Ascending aorta (tissue), 2 donors: ENCODE measurements at places on chromosomes 6 and 20.

DNA sequence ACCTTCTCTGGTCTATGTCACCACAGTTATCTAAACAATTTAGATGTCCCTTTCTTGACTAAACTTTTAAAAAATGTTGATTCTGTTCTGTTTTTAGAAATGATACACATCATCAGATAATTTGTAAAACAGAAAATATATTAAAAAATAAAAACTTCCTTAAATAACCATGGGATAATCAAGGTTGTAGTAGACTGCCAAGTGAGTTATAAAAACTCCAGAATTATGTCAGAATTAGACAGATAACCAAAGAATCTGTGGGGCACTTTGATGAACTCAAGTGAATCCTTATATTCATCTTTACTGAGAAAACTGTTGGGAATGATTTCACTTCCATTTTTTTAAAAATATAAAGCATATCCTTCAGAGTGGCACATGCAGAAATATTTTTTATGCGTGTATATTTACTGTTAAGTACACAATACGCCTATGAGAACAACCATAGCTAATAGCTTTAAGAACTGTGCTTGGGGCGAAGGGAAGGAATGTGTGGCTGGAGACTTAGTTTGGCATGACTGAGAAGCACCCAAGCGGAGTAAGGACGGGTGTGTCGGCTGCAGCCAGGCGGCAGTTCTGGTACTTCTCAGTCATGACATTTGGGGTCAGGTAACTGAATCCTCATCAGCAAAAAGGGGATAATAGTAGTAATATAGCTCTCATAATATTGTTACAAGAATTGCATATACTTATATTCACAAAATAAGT, 604.7 kb upstream of the CITED2 start:
- no peaks in the 10 kb centered on the region for H3K4me1 ChIP-seq
- no peak for DNase-seq
- no peaks in the 10 kb centered on the region for H3K27me3 ChIP-seq
- H3K36me3 ChIP-seq: no peaks in the 10 kb centered on the region

GRCh38 chr6:43020847-43021246, 576 bp upstream of the RRP36 start:
- peak overlapping the region; percentile 95 for H3K27ac ChIP-seq
- H3K27me3 ChIP-seq: no peaks in the 10 kb centered on the region
- H3K4me3 ChIP-seq: peak overlapping the region; percentile 77

- H3K27me3 ChIP-seq: no peaks in the 10 kb centered on the region
- peak overlapping the region; percentile 11 for H3K27ac ChIP-seq
- no peak overlapping the region for H3K4me3 ChIP-seq
- H3K36me3 ChIP-seq: no peaks in the 10 kb centered on the region
- H3K4me1 ChIP-seq: peaks cover 4% of the 10 kb centered on the region
- no peak for DNase-seq
These were observed 136.7 kb downstream of the MMUT start for GRCh38 chr6:49326347-49326746.

DNA sequence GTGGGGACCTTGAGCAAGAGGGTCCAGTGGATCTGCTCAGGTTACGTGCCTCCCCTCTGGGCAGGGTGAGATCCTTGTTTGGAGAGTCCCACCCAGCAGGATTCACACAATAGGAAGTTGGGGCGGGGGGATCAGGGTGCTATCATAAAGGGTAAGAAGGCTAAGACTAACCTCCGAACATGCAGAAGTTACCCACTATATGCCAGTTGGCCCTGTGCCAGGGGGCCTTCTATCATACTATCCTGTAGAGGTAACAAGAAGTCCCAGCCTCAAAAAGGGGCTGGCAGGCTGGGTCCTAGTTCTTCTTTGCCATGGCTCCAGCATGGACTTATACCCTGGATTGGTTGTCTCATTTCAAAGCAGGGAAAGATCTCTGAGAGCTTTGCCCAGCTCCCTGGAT, 94.1 kb downstream of the CDH26 start:
- H3K4me3 ChIP-seq: no peak overlapping the region
- no peaks in the 10 kb centered on the region for H3K4me1 ChIP-seq
- no peaks in the 10 kb centered on the region for H3K36me3 ChIP-seq

DNA sequence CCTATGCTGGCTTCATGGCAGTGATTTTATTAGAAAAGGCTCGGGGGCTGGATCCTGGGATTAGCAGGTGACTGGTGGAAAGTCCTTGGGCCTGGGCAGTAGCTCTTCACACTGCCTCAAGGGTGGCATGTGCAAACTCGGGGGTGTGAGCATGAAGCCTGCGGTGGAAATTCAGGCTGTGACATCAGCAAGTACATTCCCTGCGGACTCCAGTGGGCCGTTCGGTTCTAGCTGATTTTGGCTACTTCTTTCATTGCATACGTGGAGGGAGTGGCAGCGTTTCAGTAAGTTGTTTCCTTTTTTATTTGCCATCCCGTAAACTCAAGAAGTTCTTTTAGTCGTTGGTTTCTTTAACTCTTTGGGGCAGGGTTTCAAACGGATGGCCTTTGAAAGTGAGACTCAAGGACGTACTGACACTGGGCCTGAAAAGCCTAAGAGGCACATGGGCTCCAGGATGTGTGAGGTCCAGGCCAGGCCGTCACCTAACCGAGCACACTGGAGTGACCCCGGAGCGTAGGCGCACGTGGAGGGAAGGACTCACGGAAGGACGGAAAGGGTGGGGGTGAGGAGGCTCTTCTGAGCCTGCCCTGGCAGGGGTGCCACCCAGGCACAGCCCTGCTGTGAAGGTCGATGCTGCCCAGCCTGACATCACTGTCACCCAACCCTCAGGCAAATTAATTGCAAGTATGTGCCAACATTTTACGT, 104.0 kb upstream of the FRMD1 start:
- H3K36me3 ChIP-seq: no peaks in the 10 kb centered on the region
- H3K4me3 ChIP-seq: no peak overlapping the region
- no peaks in the 10 kb centered on the region for H3K4me1 ChIP-seq

GRCh38 chr6:158522616-158523015, 37.3 kb upstream of the TMEM181 start:
- no peaks in the 10 kb centered on the region for H3K4me1 ChIP-seq
- H3K36me3 ChIP-seq: no peaks in the 10 kb centered on the region
- no peak overlapping the region for H3K27ac ChIP-seq
- DNase-seq: no peak

DNA sequence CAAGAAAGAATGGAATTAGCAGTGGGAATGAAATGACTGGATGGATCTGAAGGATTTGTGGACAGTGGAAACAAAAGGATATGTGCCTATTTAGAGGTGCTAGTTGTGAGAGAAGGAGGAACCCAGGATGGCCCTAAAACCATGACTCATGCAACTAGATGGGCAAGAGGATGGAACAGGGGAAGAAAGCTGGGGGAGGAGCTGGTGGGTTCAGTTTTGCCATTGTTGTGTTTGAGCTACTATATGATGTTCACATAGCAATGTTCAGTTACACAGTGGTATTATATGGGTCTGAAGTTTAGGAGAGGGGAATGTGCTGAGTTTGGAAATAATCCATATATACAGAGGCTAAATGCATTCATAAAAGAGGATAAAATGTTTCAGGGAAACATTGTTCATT, 125.7 kb upstream of the SSTR4 start:
- no peaks in the 10 kb centered on the region for H3K4me1 ChIP-seq
- no peaks in the 10 kb centered on the region for H3K27me3 ChIP-seq
- no peak overlapping the region for H3K27ac ChIP-seq
- H3K4me3 ChIP-seq: no peak overlapping the region

GRCh38 chr6:84182001-84182400, 45.4 kb downstream of the CEP162 start:
- H3K27ac ChIP-seq: no peak overlapping the region
- H3K4me1 ChIP-seq: no peaks in the 10 kb centered on the region
- H3K27me3 ChIP-seq: no peaks in the 10 kb centered on the region
- DNase-seq: no peak
- no peak overlapping the region for H3K4me3 ChIP-seq

GRCh38 chr6:10399451-10399850, 15.4 kb downstream of the TFAP2A start:
- no peaks in the 10 kb centered on the region for H3K4me1 ChIP-seq
- H3K4me3 ChIP-seq: no peak overlapping the region
- DNase-seq: no peak
- no peaks in the 10 kb centered on the region for H3K36me3 ChIP-seq

- no peak overlapping the region for H3K4me3 ChIP-seq
- H3K4me1 ChIP-seq: peaks cover 40% of the 10 kb centered on the region
- H3K27me3 ChIP-seq: no peaks in the 10 kb centered on the region
- DNase-seq: no peak
- H3K36me3 ChIP-seq: no peaks in the 10 kb centered on the region
- H3K27ac ChIP-seq: peak overlapping the region; percentile 98
These were observed 3.1 kb downstream of the CHMP4B start for GRCh38 chr20:33814238-33814712.

DNA sequence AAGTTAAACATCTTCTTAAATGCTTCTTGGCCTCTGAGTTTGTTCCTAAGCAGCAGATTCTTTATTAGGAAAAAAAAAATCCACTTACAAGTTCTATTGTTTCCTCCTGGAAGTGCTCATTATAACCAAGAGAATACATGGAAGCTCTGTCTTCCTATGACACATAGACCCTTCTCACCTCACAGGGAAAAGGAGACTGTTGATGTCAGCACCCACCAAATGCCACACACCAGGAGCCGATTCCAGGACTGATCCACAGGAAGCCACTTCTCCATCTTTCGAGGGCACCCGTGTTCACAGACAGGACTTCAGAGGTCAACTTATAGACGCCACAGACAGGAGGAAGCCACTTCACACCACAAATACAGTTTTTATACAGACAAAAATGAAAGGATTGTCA, 13.4 kb upstream of the BNIP5 start:
- H3K36me3 ChIP-seq: no peaks in the 10 kb centered on the region
- no peak overlapping the region for H3K4me3 ChIP-seq
- H3K4me1 ChIP-seq: no peaks in the 10 kb centered on the region
- no peak for DNase-seq

DNA sequence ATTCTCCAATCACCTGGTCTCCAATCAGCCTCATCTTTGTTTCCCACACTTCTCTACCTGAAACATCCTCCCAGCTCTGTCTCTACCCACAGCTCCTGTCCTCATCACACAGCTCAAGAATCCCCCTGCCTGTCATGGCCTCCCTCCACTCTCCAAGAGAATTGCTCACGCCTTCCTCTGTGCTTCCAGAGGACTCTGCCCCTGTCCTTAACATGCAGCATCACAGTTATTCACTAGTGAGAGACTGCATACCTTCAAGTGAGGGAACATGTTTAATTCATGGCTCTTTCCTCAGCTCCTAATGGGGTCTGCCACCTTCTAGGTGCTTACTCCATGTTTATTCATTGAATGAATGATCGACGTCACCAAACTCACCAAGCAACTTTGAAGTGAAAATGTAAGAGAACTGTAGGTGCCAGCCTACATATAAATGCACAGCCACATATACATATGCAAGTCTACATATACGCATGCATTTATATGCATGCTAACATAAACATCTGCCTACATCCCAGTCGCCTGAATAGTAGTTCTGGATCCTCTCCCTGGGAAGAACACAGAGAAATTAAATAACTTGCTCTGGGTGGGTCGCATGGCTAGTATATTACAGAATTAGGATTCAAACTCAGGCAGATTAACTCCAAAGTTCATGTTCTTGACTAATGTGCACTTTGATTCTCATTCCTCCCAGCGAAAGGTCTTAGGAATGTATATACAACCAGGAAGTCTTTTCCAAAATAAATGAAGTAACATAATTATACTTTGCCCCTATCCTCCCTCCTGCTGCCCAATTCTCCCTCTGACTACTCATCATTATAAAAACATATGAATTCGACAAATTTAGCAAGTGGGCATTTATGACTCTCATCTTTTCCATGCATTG, 295.6 kb downstream of the MAFB start:
- no peak overlapping the region for H3K27ac ChIP-seq
- no peak for DNase-seq

DNA sequence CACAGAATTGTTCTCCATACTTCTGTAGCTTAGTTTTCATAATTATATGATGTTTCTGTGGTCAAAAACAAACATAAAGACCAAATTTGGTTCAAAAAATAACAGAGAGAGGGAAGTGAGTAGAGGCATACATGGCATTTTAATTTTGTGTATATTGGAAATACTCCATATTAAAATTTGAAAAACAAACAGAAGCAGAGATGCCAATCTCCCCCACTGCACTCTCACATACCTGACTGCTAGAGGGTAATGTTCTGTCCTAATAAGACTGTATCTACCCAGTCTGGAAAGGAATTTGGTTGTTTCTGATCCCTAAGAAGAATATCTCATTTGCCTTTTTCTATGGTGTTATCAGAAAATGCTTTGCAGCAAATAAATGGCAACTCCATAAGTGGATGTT, 959.0 kb upstream of the FLRT3 start:
- H3K27ac ChIP-seq: no peak overlapping the region
- no peaks in the 10 kb centered on the region for H3K27me3 ChIP-seq
- DNase-seq: no peak

DNA sequence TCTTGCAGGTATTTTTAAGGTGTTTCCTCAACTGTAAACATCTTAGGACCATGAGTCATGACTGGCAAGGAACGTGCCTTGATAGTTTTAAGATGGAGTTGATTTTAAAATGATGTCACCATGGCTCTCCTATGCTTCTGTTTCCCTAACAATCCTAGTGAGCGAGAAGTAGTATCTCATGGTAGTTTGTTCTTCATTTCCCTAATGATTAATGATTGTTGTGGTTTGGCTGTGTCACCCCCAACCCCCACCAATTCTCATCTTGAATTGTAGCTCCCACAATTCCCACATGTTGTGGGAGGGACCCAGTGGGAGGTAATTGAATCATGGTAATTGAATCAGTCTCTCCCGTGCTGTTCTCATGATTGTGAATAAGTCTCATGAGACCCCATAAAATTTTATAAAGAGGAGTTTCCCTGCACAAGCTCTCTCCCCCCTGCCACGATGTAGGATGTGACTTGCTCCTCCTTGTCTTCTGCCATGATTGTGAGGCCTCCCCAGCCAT, 16.8 kb upstream of the BNIP5 start:
- DNase-seq: no peak
- no peak overlapping the region for H3K27ac ChIP-seq
- peaks cover 22% of the 10 kb centered on the region for H3K4me1 ChIP-seq

- H3K4me3 ChIP-seq: no peak overlapping the region
- no peak for DNase-seq
- H3K27me3 ChIP-seq: no peaks in the 10 kb centered on the region
- peaks cover 5% of the 10 kb centered on the region for H3K36me3 ChIP-seq
- no peak overlapping the region for H3K27ac ChIP-seq
- H3K4me1 ChIP-seq: no peaks in the 10 kb centered on the region
These were observed 22.6 kb downstream of the ETV7 start for GRCh38 chr6:36364669-36365479.

DNA sequence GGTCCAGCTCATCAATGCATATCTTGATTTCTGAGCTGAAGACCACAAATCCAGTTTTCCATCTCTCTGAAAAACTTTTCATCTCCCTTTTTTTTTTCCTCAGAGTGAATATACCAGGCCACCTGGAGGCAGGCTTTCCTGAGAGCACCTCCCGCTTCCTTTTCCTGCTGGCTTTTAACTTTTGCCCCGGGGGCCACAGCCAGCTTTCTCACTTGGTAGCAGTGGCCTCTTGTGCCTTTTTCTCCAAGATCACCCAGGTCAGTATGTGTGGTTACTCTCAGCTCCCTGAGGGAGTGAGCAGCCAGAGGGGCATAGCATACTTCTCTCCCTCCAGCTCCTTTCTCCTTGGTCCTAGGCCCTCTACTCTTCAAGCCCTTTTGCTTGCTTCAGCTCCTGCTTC, at the start of gene BTN1A1:
TSS of gene BTN1A1 (plus strand) at position 202 of the 400 bp plus-strand sequence. CDS start 984 bp downstream, outside the sequence.
- H3K4me3 ChIP-seq: no peak within 1 kb of the TSS
- no peaks in the 10 kb centered on the region for H3K4me1 ChIP-seq
- DNase-seq: no peak
- no peaks in the 10 kb centered on the region for H3K36me3 ChIP-seq

GRCh38 chr6:137853569-137854213, 13.4 kb upstream of the TNFAIP3 start:
- no peak overlapping the region for H3K4me3 ChIP-seq
- H3K4me1 ChIP-seq: peaks cover 3% of the 10 kb centered on the region
- no peak overlapping the region for H3K27ac ChIP-seq
- H3K27me3 ChIP-seq: no peaks in the 10 kb centered on the region

- H3K36me3 ChIP-seq: no peaks in the 10 kb centered on the region
- H3K27ac ChIP-seq: no peak within 1 kb of the TSS
- no peaks in the 10 kb centered on the region for H3K4me1 ChIP-seq
- no peak for DNase-seq
These were observed at the start of gene ADGB for GRCh38 chr6:146598772-146599405. Gene ADGB, plus strand, starts transcription at chr6:146598972. Its CDS starts 69 bp downstream, at chr6:146599041.
